CD4-positive, alpha-beta T cell treated with Interleukin-4 for 1 hour (primary cell): ENCODE measurements at places on chromosomes 6 and 20.

DNA sequence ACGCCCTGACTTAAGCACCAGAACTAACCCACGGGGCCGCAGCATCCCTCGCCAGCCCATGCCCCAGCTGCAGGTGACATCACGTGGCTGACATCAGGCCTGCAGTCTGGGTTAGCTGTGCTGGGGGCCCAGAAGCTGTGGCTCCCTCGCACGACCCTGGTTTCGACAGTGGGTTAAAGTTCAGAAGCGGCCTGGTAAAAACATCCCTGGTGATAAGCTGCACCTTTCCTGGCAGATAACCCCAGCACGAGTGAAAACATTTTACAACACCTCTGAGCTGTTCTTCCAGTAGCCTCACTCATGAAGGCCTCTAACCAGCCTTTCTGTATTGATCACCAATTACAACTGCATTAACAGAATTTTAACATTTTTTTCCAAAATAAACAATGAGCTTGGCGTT lies 136.4 kb upstream of the RREB1 start:
- no peak for DNase-seq

DNA sequence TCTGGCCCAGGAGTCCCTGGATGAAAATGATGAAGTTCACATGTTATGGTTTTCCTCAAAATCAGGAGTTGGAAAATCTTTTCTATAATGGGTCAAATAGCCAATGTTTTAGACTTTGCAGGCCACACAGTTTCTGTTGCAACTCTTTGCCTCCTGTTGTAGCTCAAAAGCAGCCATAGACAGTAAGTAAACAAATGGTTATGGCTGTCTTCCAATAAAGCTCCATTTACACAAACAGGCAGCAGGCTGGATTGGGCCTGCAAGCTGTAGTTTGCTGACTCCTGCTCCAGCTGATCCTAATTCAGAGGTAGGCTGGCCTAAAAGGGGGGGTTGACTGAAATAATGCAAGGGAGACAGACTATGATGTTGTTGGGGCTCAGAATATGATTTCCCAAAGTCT lies 33.0 kb downstream of the METTL24 start:
- DNase-seq: no peak

GRCh38 chr6:17490724-17491123 lies 97.3 kb downstream of the CAP2 start:
- no peak for DNase-seq

- no peak for DNase-seq
These were observed 22.7 kb downstream of the SLC12A5 start for GRCh38 chr20:46051556-46052308.

DNA sequence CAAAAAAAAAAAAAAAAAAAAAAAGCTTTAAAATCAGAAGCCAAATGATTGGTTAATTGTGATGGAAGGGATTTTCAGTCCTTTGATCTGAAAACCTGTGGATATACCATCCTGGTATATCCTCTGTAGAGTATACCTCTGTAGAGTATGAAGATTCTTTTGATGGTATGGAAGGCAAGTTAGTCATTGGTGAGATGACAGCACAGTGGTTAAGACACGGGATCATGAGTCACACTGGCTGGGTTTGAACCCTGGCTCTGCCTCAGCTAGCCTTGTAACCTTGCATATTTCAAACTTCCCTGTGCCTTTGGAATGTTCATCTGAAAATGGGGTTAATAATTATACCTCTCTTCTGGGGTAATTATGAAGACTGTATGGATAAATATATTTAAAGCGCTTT lies 179.3 kb downstream of the CARMIL1 start:
- DNase-seq: no peak

- DNase-seq: peak; percentile 5
These were observed 49.7 kb downstream of the BCAS4 start for GRCh38 chr20:50844430-50845100.
